Right forelimb (tissue), 1 donor: ENCODE measurements at places on chromosomes 16 and 17.

DNA sequence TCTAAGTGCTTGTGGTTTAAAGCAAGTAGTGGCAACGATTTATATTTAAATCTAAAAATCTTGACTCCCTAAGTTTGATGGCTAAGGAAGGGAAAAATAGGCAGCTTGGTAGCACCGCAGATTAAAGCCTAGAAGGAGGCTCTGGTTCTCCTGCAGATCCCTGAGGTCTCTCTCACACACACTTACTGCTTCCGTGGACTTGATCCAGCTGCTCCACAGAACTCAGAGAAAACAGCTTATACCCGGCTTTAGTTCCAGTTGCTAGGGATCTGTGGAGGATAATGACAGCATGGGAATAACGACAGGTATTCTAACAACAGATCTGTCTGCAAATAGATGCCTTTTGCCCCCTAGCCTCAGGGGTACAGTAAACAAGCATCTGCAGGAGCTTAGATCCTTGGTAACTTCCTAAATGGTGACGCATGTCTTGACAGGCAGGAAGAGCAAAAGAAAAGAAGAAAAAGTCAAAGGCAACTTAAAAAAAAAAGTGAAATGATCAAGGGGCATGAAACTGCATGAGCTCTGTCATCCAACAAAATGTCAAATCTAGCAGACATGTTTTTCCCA lies 4.5 kb downstream of the WIPI1 start:
- no peak for DNase-seq

DNA sequence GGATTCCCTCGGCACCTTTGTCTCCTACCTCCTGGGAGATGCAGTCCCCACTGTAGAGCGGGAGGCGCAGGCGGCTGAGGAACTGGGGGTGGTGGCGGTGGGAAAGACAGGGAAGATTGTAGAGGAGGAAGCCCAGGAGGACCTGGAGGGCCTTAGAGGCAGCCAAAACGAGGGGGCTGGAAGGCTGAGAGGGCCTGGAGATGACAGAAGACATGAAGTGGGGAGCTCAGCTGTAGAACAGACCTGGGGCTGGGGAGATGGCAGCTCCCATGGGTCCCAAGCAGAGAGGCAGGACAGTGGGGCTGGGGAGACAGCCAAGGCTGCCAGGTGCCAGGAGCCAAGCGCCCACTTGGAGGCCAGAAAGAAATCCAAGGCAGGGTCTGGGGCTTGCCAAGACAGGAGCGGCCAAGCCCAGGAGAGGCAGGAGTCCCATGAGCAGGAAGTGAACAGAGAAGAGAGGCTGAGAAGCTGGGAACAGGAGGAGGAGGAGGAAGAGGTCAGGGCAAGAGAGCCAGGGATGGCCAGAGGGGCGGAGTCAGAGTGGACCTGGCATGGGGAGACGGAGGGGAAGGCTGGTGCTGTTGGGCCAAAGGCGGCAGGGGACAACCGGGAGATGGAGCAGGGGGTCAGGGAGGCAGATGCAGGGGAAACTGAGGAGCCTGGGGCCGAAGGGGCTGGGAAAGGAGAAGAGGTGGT lies 803 bp downstream of the APOBR start:
- DNase-seq: no peak

DNA sequence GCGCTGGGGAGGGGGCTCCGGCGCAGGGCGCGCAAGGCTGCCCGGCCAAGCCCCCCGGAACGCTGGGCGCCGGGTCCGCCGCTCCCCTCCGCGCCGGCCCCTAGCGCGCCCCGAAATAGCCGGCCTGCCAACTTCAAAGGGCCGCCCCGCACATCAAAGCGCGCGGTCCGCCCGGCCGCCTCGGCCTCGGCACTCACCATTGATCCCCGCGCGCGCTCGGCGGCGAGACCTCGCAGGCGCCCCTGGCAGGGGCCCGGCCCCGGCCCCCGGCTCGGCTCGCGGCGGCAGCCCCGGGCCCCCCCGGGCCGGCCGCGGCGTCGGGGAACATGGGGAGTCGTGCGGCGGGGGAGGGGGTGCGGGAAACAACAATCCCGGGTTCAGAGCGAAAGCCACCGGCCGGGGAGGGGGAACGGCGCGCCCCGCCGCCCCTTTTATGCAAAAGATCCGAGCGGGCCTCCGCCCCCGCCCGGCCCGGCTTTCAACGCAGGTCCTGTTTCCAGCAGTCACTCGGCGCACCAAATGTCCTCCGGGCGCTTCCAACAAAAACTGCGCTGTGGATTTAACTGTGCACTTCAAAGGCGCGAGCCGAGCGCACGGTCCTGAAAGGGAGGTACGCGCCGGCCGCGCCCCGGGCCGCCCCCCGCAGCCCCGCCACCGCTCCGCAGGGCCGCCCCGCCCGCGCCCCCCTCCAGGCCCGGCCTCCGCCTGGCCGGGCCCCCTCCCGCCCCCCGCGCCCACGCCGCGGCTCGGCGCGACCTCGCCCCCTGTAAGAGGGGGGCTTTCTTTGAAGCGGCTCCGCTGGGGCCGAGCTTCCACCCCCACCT lies 608 bp downstream of the AXIN2 start:
- peak; percentile 90 for DNase-seq

DNA sequence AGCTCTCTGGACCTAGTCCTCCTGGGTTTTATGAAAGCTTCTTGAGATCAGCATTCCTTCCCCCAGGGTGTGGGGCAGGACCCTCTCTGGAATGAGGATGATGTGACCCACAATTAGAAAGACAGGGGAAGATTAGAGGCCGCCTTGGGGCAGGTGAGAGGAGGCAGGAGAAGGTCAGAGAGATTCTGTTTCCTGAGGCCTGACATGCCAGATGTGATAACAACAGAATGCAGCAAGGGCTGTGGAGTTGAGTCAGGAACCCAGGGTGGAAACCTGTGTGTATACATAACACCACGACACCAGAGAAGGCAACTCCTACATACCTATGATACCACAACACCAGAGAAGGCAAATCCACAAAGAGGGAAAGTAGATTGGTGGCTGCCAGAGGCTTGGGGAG lies 5.4 kb upstream of the SLC5A10 start:
- no peak for DNase-seq

- DNase-seq: no peak
Observed at GRCh38 chr16:27202923-27203506, 311 bp upstream of the KDM8 start.

- peak; percentile 84 for DNase-seq
Observed at GRCh38 chr17:2075336-2076086, 20.6 kb downstream of the HIC1 start.

DNA sequence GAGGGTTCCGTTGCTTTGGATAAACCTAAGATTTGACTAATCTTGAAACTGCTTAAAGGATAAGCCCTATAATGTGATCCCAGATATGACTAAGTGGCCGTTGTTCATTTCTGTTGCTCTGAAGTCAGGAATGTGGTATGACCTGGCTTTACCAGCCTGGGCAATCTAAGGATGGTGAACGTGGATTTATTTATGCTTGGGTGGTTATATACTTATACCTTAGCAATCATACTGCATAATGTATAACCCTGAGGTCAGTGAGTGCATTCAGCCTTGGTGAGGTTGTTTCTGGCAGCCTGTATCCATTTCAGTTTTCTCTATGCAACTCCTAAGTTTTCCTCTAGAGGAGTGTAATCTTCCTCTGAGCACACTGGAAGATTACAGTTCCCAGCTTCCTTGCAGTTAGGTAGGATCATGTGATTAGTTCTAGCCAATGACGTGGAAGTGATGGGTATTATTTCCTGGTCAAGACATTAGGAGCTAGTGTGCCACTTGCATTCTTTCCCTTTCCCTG lies 41.9 kb downstream of the FTO start:
- DNase-seq: no peak

GRCh38 chr17:48247603-48248002 lies 140.0 kb downstream of the SNX11 start:
- DNase-seq: no peak

GRCh38 chr17:55563363-55563762 lies 52.1 kb upstream of the SMIM36 start:
- no peak for DNase-seq

- DNase-seq: no peak
Observed at GRCh38 chr17:27282054-27282551, 11.8 kb upstream of the WSB1 start.

GRCh38 chr16:53958341-53958880 lies 254.5 kb downstream of the FTO start:
- no peak for DNase-seq

GRCh38 chr16:68200088-68200783 lies 35.7 kb downstream of the ESRP2 start:
- DNase-seq: no peak

GRCh38 chr16:2039274-2040031 lies 8.2 kb downstream of the NTHL1 start:
- DNase-seq: peak; percentile 86

DNA sequence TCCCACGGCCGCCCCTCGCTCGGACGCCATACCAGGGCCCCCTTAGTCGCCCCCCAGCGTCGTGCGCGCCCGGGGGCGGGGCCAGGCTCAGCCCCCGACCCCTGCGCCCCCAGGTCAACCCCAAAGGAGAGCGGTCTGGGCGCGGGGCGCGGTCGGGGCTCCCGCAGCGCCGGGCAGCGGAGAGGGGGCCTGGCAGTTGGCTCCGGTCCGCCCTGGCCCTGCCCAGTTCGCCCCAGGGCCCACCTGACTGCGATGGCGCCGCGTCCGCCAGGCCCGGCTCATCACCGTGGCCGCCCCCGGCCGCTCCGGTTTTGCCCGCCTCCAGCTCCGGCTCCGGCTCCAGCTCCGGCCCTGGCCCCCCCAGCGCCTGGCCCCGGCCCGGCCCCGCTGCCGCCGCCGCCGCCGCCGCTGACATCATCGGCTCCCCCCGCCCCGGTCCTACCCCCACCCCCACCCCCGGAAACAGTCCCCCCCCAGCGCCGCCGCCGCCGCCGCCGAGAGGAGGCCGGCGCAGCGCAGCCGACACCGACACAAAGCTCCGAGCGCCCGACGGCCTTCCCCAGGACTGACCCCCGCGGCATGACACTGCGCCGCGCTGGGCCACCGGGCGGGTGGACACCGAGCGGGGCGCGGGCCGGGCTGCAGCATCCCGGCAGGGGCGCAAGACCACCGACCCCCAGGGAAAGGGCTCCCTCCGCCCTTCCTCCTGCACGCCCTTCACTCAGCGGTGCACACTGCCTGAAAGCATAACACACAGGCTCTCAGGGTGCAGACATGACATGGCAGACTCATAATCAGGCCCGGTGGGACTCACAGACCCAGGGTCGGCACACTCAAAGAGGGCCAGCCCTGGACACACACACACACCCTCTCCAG lies at the start of gene ZBTB4:
Gene ZBTB4, minus strand, starts transcription at position 419 of the 876 bp plus-strand sequence. CDS start 12,830 bp downstream, outside the sequence.
- DNase-seq: peak; percentile 82

DNA sequence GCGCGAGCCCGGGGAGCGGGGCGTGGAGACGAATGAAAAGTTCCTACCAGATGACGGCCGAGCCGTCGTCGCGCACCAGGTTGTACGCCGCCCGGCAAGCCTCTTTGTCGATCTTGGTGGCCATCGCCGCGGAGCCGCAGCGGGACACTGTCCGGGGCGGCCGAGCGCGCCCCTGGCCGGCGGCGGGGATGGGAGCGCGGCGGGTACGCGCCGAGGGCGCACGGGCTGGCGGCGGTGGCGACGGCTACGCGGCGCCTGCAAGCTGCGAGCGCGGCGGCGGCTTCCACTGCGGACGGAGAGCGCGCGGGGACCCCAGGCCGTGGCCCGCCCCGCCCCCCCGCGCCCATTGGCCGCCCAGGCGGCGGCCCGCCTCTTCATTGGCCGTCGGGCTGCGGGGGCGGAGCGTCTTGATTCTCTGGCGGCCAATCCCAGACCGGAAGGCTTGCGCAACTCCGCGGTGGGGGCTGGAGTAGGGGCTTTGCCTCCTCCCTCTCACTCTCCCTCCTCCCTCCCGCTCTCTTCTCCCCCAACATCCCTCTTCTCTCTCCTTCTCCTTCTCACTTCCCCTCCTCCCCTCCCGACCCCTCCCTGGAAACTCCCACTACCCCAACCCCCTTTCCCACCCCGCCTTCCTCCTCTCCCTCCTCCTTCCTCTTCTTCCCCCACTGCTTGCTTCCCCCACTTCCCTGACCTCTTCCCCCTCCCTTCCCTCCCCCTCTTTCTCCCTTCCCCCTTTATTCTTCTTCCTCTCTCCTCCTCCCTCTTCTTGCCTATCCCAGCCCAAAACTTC lies at the start of gene COTL1:
Gene COTL1, minus strand, starts transcription at position 288 of the 790 bp plus-strand sequence. Its CDS starts 164 bp downstream, at position 124.
- DNase-seq: peak; percentile 95

DNA sequence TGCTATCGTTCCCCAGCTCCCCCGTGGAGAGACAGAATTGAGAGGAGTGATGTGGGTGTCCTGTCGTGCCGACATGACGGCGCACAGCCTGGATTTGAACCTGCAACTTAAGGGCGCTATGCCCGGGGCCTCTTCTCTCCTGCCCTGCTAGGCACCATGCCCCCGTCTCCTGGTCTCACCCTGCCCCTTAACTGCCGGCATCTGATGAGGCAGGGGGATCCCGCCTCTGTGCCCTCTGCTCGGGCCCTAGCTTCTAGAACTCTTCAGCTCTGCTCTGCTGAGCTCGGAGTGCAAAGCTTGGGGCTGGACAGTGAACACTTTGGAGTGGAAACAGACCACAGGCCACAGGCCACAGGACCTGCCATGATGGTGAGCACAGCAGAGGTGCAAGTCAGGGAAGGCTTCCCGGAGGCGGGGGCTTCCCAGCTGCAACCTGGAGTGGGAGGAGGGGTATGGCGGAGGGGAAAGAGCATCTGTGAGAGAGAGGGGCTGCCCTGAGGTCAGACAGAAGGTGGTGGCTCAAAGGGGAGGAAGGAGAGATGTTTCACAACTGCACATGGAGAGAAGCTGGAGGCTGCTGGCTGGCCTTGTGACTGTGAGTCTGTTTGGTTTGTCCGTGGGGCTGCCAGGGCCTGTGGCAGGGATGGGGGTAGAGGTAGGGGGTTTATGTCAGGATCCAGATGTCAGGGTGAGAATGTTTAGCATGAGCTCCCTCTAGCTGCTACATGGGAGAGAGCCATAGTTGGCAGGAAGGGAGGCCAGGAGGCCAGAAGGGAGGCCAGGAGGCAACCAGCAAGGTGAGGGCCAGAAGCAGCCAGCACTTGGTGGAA lies 107.8 kb downstream of the CRLF3 start:
- DNase-seq: no peak

DNA sequence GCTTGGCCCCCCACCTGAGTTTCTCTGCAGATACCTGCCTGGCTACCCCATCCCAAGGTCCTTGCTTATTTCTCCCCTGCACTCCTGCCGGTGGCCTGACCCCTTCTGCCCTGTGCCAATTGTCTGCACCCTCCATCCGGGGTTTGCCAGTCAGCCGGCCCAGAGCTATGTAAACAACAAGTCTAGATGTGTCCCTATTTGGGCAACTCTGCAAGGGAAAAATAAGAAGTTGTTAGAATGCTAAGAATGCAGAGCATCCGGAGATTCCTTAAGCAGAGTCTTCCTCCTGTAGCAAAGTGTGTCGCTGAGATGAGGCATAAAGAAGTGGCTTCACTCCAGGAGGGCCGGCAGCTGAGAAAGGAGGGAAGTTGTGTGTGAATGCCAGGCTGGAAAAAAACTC lies 46.6 kb downstream of the RGS9 start:
- DNase-seq: no peak

- DNase-seq: no peak
Observed at GRCh38 chr17:66549731-66550207, 247.4 kb downstream of the PRKCA start.

- DNase-seq: no peak
Observed at GRCh38 chr17:30821871-30822723, 2.4 kb downstream of the CRLF3 start.

DNA sequence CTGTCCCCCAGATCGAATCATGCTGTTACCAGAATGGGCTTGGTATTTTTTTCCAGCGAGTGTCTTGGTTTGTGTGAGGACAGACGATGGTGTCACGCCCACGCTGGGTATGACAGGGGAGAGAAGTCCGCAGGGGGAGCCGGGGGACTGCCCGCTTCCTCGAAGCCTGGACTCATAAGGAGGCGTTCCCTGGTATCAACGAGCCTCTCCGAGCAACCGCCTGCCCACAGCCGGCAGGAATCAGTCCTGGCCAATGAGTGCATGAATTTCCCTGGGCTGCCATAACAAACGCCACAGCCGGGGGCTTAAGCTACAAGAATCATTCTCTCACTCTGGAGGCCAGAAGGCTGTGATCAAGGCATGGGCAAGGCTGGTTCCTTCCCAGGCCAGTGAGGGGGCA lies 26.1 kb upstream of the JPH3 start:
- peak; percentile 38 for DNase-seq
